NCI-H526 (cell line): ENCODE measurements at places on chromosomes 2 and 18.
A peak's percentile ranks its signal among the peaks of the same experiment; 100 is the strongest.

DNA sequence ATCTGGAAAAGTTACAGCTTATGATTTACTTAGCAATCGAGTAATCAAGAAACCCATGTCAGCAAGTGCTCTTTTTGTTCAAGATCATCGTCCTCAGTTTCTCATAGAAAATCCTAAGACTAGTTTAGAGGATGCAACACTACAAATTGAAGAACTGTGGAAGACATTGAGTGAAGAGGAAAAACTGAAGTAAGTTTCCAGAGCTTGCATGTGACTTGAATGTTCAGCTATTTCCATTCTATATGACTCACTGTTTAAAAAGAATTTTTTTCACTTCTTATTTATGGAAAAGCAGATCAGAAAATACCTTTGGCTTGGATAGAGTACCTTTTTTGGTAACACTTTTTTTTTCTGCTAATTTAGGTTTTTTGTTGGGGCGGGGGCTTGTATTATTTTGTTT, 70.7 kb downstream of the PMS1 start:
- DNase-seq: no peak

DNA sequence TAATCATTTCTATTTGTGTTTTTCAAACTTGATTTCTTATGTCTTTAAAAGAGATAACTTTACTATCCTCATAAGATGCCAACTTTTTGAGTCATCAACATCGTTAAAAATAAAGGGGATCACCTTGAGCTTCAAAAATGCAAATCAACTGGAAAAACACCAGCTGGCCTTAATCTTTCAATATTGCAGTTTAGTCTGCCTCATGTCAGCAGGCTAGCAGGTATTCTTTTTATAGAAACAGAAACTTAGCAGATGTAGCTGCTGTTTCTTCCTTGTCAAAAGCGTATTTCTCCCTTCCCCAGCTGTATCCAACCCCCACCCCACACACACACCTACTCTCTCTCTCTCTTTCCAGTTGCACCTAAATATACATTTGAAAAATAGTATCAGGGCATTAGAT, 154.1 kb upstream of the ZNF804A start:
- no peak for DNase-seq

DNA sequence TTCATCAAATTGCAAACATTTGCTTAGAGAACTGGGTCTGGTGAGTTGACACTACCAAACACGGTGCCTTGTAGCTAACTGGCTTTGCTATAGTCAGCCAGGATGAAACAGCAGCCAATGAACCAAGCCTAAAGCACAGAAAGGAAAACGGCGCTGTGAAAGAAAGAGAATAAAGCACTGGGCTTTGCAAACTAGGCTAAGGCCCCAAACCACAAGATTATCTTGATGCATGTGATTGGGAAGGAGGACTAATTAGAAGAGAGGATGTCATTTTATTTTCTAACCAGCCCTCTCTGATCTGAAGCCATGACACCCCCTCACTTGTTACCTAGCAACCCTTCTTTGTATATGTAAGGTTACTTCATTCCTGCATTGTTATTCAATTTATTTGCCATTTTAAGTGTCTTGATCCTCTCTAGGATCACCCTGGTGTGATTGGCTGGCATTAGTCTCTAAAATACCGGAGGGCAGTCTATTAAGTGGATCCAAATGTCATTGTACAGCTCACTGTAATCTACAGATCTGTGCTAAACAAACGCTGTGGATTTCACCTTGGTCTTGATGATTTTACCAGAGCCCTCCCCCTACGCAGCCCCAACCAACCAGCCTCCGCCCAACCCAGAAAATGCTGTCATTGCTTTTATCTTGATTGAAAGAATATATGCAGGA, 395.4 kb upstream of the ACVR2A start:
- DNase-seq: no peak

- peak; percentile 45 for DNase-seq
Measured at GRCh38 chr2:142914507-142915313, 37.2 kb downstream of the KYNU start.

DNA sequence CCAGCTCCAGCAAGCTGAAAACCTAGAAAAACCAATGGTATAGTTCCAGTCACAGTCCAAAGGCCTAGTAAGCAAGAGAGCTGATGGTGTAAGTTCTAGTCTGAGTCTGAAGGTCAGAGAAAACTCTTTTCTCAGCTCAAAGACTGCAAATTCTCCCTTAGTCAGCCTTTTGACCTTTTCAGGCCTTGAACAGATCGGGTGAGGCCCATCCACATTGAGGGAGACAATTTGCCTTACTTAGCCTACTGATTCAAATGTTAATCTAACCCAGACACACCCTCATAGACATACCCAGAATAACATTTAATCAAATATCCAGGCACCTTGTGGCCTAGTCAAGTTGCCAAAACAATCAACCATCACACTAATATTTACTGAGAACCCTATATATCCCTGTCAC, 110.8 kb upstream of the KCNJ3 start:
- DNase-seq: no peak

DNA sequence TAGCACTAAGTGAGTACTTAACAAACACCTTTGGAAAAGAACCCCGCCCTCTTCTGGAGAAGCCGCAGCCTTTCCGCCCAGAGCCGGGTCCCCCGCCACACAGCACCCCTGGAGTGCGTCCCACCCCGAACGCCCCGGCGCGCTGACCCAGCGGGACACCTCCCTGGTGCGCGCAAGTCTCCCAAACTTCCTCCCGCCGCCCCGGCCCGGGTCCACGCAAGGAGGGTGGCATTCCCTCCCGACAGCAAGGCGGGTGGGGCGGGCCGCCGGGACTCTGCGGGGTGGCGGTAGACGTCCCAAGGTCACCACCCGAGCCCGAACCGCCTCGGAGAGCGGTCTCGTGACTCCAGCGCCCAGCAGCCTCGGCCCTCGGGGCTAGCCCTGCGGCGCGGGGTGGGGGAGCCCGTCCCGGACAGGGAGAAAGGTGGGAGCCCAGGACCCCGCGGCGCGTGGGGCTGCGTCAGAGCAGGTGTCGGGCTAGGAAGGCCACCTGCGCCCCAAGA, 598 bp downstream of the CCDC93 start:
- no peak for DNase-seq

GRCh38 chr2:138028538-138028937, 64.3 kb downstream of the HNMT start:
- DNase-seq: no peak

- DNase-seq: no peak
Measured at GRCh38 chr2:67400560-67401485, 3.7 kb downstream of the ETAA1 start.

- peak; percentile 37 for DNase-seq
Measured at GRCh38 chr18:48711651-48712486, 173.0 kb downstream of the CTIF start.

- no peak for DNase-seq
Measured at GRCh38 chr2:235813398-235813797, 319.6 kb downstream of the AGAP1 start.

- no peak for DNase-seq
Measured at GRCh38 chr2:201150454-201151020, 32.4 kb upstream of the CASP10 start.

- DNase-seq: no peak
Measured at GRCh38 chr18:31679133-31679742, 5.1 kb downstream of the B4GALT6 start.
